ENCODE measurements at places on chromosomes 13 and 19.

- DNase-seq: no peak
Observed at GRCh38 chr13:22735011-22735995, 445.5 kb upstream of the SGCG start.

GRCh38 chr13:33757713-33758112, 60.2 kb upstream of the RFC3 start:
- no peak for DNase-seq

- no peak for DNase-seq
Observed at GRCh38 chr13:51237887-51238286, 15.7 kb downstream of the FAM124A start.

DNA sequence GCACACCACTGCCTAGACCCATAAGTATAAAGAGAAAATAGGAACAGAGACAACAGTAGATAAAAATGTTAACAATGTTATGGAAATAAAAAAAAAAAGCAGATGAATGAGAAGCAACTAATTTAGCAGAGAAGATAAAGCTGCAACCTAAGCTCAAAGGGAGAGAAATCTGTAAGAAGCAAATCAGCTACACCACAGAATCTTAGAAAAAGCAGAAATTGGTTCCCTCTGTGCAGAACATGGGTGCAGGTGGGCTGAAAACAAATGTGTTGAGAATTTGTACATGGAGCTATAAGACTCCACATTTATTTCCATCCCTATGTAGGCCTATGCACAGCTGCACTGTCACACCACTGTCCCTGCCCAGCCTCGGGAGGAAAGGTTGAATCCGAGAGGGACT, 44.8 kb upstream of the KATNAL1 start:
- no peak for DNase-seq

DNA sequence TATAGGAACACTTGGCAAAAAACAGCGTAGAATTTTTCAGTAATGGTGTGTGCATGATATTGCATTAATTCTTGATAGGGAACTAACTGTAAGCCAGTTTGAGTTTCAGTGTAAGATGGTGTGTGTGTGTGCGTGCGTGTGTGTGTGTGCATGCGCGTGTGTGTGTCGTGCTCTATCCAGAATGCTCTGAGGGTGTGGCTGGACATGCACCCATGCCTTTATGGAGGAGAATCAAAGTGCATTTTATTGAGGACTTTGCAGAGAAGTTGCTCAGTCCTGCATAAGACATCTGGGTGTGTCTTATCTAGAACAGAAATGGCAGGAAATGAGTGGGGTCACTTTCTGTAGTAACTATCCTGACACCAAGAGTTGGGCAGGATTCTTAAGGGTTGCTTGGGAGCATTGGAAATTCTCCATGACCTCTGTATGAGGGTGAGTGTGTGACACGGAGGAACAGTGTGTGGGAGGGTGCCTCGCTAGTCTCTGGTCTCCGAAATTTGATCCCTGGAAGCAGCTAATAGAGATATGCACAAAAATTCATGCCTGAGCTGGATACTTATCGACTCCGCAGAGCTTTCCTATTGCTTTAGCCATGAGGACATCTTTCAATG, 252.2 kb downstream of the TSHZ3 start:
- no peak for DNase-seq

GRCh38 chr13:32446220-32446619, 18.3 kb upstream of the N4BP2L1 start:
- no peak for DNase-seq

- DNase-seq: no peak
Observed at GRCh38 chr19:14473978-14474578, 1.1 kb downstream of the PTGER1 start.

GRCh38 chr19:50720181-50720920, 749 bp upstream of the SHANK1 start:
- DNase-seq: no peak

DNA sequence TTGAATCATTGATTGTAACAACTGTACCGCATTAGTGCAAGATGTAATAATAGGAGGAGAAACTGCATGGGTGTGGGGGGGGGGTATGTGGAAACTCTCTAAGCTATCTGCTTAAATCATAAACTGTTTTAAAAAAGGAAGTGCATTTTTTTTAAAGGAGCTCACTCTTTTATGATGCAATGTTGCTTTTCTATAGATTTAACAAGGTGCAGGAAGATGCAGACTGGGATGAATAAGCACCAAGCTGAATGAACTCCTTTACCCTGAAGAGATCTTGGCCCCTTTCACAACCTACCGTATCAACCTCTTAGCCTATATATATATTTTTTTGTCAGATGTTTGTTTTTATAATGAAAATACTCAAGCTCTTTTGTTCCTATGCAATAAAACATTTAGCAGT, 95.9 kb downstream of the AKAP11 start:
- peak; percentile 27 for DNase-seq

DNA sequence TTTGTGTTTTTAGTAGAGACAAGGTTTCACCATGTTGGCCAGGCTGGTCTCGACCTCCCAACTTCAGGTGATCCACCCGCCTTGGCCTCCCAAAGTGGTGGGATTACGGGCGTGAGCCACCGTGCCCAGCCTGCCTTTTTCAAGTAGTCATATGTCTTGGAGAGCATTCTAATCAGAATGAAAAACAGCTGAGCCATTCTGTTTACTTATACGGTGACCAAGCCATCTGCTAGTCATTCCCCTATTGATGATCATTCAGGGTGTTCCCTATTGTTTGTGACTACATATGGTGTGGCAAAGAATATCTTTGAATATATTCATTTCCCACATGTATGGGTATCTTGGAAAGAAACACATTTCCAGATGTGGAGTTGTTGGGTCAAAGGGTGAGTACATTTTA, 17.2 kb downstream of the BLOC1S3 start:
- DNase-seq: no peak

GRCh38 chr13:44012910-44013757, 133.4 kb downstream of the LACC1 start:
- no peak for DNase-seq

DNA sequence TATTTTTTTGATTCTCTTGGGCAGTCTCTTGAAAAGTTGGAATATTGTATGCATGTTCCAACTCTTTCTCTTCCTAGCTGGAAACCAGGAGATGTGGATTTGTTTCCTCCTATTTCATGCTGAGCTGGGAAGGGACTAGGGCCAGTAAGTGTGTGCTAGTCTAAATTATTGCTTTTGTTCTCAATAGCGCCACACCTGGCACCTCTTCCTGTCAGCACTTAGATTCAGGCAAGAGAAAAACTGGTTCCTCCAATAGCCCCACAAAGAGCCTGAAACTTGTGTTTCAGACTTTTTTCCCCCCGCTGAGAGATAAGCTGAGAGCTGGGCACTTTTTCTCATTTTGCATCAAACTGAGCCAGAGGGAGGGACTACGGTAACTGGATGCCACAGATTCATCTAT, 353.4 kb downstream of the OLFM4 start:
- no peak for DNase-seq

DNA sequence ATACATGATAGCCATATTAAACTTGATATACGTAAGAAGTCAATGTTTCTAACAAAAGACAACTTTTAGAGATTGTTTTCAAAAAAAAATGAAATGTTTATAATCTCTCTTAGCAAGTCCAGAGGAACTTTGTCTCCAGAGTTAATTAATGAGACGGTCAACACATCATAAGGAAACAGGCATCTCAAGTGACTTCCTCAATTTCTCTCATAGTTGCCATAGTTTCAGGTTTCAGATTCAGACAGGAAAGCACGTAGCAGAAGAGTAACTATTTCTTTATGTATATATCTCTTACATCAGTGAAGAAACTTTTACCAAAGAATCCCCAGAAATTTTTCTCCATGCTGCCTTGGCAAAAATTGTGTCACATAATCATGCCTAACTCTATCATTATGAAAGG, 159.6 kb upstream of the ATXN8OS start:
- no peak for DNase-seq

GRCh38 chr13:43785261-43785649, 1.5 kb downstream of the ENOX1 start:
- DNase-seq: no peak

DNA sequence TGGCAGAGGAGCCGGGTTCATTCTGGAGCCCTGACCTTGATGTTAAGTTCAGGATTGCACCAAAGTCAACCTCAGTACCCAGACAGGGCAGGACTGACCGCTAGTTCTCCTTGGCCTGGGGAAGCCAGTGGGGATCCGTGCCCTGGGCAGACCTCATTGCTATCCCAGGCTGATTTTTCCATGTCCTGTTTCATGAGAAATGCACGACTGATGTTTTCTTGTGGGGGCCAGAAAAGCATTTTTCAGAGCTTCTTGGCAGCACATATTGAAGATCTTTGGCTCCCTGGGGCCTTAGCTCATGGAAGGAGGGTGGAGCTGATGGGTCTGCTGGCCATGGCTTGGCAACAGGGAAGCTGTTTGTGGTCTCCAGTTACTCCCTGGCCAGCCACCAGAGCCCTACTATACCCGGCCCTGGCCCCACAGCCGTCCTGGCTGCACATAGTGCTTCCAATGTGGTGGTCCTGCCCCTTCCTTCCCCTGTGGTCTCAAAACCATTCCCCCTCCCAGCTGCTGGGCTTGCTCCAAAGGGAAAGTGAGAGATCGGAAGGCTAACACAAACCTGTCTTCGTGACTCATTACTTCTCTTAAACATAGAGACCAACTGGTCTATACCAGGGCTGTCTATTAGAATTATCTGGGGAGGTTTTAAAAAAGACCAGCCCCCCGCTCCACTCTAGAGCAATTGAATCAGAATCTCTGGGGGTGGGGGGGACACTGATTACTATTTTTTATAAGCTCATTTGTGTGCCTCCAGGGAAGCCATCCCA, 11.2 kb downstream of the IL17D start:
- DNase-seq: no peak
